ENCODE measurements at places on chromosomes 7 and 10.
A peak's percentile ranks its signal among the peaks of the same experiment; 100 is the strongest.

- DNase-seq, result no peak
These were observed 40.3 kb downstream of the FAM20C start for GRCh38 chr7:232410-233248.

GRCh38 chr7:77537778-77538280 is 734 bp downstream of the PTPN12 start:
- DNase-seq, result peak; percentile 36

GRCh38 chr7:24702755-24703154 is 54.5 kb downstream of the GSDME start:
- no peak for DNase-seq

- no peak for DNase-seq
These were observed 138.7 kb downstream of the ZNF365 start for GRCh38 chr10:62512732-62513475.

DNA sequence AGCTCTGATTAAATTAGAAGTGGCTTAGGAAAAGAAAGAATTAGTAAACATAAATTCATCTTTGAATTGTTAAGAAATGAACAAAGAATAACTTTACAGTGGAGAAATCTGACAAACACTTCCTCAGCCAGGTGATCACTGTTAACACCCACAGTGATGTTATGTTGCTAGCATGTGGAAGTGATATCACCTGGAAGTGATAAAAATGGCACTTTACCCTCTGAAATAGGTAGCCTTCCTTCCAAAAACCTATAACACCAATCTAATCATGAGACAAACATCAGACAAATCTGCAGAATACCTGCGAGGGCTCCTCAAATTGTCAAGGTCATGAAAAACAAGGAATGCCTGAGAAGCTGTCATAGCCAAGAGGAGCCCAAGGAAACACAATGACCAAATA is 59.5 kb downstream of the SNX10 start:
- DNase-seq, result no peak

DNA sequence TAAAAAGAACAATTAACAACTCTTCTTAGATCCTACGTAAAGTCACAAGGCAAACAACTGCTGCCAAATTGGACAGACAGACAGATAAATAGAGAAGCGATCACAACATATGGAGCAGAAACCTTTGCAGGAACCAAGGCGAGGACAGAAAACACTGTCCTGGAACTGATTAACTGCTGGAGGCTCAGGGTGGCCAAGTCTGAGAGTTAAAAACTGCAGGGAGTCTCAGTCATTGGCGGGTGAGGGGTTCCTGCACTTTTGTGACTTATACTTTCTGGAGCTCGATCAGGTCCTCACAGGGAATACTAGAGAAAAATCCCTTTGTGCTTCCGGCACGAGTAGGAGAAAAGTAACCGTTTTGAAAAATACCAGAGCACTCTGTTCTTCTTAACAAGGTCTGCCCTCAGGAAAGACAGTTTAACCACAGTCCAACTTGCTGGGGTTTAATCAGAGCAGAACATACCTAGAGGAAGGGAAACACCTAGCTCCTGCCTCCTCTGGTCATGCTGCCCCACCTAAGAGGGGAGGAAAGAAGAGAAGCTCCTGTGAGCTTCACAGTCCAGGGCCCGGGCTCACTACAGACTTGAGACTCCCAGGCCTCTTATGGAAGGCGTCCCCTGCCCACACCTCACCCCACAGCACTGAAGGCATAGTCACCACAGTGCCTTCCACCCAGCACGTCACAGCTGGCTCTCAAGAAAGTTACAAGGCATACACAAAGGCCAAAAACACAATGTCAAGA is 74.9 kb downstream of the LARP4B start:
- DNase-seq, result peak; percentile 25

- DNase-seq, result no peak
These were observed 52.3 kb downstream of the PARD3 start for GRCh38 chr10:34762603-34763299.

DNA sequence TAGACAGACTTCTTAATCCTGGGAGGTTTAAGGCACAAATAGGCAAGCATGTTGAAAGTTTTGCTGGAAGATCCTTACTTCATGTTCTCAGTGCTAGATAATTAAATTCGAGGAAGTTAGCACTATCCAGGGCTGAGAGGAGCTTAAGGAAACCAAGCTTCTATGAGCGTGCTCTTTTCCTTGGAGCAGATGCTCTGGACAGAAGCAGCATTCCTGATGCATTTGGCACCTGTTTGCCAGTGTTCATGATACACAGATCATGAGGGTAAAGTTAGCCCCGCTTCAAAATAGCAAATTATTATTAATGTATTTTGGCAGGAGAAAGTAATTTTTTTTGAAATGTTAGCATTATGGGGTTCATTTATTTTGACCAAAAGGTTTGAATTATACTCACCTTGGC is 9.4 kb downstream of the HDAC9 start:
- no peak for DNase-seq

GRCh38 chr10:83432261-83433045 is 706.9 kb upstream of the GHITM start:
- DNase-seq, result no peak

DNA sequence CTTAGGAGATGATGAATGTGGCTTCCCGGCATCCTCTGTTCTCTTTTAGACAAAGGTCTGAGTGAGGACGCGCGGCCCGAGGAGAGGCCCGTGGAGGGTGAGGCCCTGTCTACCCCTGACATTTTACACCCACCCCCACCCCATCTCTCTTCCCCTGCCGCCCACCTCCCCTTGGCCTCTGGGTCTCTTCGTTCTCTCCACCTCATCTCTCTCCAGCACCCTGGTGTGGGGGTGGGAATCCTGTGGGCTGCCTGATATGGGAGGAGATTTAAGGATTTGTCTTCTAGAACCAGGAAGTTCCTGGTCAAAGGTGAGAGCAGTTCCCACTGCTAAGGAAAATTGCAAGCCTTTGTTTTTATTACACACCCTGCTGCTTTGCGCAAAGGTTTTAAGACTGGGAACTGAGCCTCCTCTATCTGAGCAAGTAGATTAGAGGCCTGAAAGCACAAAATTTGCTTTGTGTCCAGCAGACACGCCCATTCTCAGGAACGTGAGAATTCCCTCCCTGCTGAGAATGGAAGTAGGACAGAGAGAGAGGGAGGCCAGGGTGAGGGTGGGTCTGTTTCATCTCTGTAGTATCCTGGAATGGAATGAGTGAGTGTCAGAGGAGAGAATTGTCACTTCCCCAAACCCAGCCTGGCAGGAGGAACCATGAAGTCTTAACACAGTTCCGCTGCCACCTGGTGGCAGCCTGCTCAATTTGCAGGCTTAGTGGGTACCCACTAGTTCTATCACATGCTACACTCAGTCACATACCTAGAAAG is 91.2 kb downstream of the GTF2IRD1 start:
- DNase-seq, result no peak

DNA sequence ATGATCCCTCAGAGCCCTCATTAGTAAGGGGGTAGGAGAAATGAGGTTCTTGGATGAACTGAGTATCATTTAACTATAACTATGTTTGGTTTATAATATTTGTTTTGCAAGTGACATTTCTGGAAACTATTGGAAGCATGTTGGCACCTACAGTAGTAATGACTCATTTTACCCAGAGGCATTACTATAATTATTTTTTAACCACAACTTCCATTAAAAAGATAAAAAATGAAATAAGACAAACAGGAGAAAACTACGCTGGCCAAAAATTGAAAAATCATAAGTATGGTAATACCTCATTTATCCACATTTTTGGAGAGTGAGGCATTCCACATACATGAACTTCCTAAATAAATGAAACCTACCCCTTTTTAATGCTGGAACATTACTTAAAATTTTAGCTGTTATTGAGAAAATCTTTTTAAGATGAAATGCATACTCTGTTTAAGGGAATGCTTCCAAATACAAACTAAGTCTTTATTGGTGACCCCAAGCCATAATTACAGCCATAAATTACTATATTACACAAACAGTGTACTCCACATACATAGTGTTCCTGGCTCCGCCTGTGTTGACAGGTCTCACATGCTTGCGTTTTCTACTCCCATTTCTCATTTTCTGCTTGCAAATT is 84.6 kb upstream of the CAPZA2 start:
- DNase-seq, result no peak

DNA sequence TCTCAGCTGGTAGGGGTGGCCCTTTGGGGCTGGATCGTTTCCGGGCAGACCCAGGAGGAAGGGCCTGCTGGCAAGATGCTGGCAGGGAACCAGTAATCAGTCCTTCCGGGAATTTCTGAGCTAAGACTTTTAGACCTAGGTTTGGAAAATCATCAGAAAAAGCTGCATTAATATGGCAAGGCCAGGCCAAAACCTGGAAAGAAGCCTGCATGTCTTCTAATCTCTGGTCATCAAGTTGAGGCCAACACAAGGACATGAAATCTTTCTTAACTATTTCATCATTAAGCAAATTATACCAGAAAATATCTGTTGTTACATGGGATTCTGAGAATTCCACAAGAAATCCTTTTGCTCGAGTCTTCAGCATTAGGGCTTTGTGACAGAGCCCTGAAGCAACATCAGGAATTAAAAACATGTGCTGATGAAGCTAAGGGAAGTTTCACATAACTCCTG is 19.9 kb downstream of the CPA1 start:
- no peak for DNase-seq
